ENCODE measurements at places on chromosomes 1 and 21.

DNA sequence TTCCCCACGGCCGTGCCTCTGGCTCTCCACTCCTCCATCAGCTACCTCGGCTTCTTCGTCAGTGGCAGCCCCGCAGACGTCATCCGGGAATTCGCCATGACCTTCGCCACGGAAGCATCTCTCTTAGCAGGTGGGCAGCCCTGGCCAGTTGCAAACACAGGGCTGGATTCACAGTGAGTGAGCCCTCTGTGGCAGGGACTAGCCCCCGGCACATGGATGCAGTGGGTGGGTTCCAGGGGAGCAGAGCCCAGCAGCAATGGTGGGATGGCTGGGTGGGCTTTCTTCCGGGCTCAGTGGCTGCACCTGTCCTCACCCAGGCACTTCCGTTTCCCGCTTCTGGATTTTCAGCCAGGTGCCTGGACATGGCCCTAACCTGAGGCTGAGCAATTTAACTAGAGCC, 9.4 kb downstream of the UBASH3A start:
- DNase-seq = no peak

DNA sequence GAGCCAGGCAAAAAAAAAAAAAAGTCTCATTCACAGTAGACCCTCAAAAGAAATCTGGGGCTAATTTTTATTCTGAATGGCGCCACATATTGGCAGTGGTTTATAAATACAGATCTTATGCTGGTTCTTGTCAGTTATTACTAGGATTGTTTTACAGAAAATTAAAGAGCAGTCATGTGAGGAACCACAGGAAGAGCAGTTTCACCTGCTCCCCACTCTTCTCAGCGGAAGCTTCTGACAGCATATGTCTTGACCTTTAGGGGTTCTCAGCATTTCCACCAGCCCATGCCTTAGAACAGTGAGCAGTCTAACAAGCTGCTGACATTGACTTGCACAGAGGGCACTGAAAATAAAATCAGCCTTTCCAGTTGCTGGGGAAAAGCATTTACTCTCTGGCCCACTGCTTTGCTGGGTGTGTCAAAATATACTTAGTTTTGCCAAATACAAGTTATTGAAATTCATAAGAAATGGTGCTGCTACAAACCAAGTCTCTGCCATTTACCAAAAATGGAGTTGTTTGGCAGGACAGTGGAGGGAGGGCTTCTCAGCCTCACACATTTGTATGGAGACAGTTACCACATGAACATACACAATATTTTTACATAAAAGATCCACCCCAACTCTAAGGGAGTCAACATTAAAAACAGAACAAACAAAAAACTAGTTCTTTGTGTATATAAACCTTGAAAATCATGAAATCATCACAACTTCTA, 144.2 kb downstream of the SYT2 start:
- no peak for DNase-seq

- no peak for DNase-seq
Observed at GRCh38 chr1:183124259-183124658, 61.8 kb upstream of the LAMC2 start.

- no peak for DNase-seq
Observed at GRCh38 chr1:117753232-117753631, 147.4 kb downstream of the TENT5C start.

GRCh38 chr1:39354572-39354971, 136.9 kb upstream of the BMP8A start:
- no peak for DNase-seq
